Esophagus squamous epithelium (tissue), 5 donors: ENCODE measurements at places on chromosomes 4 and X.

DNA sequence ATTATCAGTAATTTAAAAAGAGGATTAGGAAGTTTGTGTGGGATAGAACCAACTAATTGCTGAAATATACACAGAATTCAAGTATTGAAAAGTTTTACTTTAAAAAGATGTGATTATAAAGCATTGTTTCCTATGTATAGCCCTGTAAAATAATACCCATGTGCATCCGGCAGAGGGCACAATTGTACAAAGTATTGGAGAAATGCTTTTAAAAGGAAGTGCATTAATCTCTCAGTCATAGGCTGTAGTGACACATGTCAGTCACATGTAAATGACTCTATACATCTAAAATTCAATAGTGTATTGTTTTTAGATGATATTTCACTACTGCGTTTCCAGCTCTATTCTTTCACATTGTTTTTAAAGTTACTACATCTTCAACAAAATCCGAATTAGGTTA, 9.7 kb upstream of the GEMIN8 start:
- DNase-seq: no peak

DNA sequence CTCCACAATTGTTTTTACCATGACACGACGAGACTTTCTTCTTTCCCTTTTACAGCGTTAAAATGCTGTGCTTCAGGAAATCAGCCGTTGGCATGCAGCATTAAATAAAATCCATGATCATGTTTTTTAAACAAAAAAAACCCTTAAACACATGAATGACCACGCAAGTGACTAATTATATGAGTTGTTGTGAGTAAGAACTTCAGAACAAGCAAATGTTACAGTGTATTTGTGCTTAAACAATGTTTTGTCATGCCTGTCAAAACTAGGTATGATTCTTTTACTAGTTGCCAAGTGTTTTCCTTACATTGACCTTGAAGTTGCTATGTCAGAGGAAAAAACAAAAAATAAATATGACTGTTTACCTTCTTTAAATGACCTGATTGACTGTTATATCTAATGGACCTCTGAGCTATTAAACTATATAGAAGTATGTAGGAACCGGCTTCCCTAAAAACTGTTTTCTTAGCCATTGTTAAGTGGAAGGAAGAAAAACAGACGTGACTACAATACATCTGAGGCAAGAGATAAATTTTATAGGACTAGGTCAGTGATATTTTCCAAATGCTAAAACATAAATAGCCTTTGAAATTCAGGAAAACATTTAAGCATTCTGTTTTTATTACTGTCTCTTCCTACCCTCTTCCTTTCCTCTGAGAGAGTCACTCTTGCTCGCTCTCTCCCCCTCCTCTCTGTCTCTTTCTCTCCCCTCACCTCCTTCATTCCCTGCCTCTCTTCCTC, 197.1 kb downstream of the PALLD start:
- no peak for DNase-seq

- DNase-seq: no peak
Measured at GRCh38 chr4:159010563-159011260, 92.2 kb upstream of the RAPGEF2 start.

GRCh38 chr4:27000820-27001219, 140.2 kb downstream of the STIM2 start:
- no peak for DNase-seq

DNA sequence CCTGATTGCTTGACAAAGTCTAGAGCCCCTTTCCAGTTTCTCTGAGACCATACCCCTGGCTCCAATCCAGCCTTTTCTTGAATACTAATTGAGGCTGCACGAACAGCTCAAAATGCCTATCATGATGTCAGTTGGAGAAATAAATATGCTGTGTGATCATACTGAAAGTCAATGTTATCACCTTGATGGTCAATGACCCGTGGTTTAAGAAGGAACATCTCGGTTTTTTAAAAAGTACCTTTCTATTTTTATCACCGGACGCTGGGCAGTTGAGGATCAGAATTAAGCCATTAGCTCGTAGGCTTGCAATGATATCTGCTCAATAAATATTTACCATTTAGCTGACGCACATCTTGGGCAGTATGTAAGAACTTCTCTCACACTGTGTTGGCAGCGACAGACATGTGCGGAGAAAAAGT, 852 bp upstream of the WDR44 start:
- DNase-seq: no peak

GRCh38 chr4:8310306-8310705, 40.8 kb downstream of the HTRA3 start:
- no peak for DNase-seq

DNA sequence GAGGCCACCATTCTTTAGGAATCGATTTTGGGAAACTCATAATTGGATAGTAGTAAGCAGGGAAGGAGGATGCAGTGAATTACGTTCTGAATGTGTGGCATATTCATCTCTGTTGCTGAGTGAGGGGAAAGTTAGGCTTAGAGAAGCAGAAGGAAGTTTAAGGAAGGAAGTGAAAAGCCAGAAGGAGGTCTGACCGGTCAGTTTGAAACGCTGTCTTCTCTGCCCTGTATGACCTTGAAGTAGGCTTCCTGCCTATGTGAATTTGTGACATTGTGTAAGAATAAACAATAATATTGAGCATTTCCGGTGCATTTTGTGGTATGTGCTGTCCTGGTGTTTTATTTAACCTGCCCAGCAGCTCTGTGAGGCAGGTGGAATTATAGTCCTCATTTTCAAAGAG, 67.3 kb downstream of the PDLIM5 start:
- no peak for DNase-seq

DNA sequence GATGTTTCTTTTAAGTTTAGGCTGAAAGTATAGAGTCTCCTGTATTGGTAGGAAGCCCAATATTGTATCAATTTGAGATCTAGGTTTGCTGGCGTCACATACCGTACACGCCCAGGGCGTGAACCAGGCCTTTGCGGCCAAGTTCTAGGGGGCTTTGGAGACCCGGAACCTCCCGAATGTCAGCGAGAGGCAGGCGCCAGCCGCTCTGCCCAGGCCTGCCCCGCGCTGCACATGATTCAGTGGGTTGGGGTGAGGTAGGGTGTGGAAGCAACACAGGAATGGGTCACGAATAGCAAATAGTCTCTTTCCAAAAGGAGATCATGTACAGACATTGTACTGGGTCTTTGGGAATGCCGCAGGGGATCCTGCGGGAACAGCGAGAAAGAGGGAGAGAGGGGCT, 195.7 kb upstream of the FAT1 start:
- DNase-seq: no peak

- DNase-seq: no peak
Measured at GRCh38 chr4:18109676-18110075, 88.1 kb upstream of the LCORL start.

DNA sequence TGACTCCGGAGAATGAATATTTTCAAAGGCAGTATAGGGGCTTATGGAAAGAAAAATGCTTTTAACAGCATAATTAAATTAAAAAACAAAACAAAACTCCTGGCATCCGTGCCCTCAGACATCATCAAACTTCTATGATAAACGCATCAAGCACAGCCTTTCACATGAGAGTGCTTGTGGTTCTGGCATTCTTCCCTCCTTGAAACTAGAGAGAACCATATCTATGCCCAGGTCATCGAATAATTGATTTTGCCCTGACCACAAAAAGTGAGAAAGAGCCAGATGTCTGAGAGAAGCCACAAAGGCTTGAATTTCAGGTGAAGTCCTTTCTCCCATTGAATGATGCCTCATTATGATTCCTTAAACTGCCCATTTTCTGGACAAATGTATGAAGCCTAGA, 286.8 kb downstream of the CBLL2 start:
- DNase-seq: no peak

- DNase-seq: no peak
Measured at GRCh38 chrX:281166-281999, at the start of gene PLCXD1. PLCXD1 (plus strand) TSS chrX:281381; CDS start chrX:284188, 2,807 bp downstream.

GRCh38 chrX:111336141-111336540, 65.9 kb upstream of the CAPN6 start:
- no peak for DNase-seq

- DNase-seq: no peak
Measured at GRCh38 chr4:54192811-54193210, 36.3 kb upstream of the PDGFRA start.

- DNase-seq: no peak
Measured at GRCh38 chr4:15868111-15868510, 70.4 kb downstream of the FGFBP1 start.

GRCh38 chr4:10099499-10100325, 16.9 kb downstream of the WDR1 start:
- DNase-seq: no peak

GRCh38 chrX:9611436-9612145, 146.7 kb downstream of the TBL1X start:
- DNase-seq: no peak

DNA sequence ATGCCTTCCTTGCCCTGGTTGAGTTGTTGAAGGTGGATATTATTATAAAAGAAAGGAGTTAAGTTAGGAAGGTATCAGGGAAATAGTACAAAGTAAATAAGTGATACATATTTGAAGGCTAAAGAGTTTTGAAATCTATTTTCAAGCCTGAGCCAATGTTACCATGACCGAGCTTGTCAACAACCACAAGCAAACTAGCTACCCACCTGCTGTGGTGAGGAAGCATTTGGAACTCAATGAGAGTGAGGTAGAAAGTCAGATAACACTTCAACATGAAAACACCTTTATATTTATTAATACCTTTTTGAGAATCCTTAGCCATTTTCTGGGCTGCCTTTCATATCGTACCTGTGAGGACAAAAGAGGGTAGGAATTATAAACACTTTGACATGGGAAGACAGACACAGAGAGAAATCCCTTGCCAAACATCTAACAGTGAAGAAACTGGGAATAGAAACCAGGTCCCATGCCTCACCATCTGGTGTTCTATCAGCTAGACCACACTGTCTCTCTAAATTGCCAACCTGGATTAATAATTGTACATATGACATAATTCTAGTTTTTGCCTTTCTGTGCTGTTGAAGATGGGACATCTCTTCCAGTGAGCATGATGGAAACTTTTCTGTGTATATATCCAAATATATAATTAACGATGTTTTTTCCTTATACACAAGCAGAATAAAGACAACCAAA, 606.4 kb upstream of the NR3C2 start:
- no peak for DNase-seq

- DNase-seq: no peak
Measured at GRCh38 chr4:40192114-40193015, 4.5 kb upstream of the RHOH start.

DNA sequence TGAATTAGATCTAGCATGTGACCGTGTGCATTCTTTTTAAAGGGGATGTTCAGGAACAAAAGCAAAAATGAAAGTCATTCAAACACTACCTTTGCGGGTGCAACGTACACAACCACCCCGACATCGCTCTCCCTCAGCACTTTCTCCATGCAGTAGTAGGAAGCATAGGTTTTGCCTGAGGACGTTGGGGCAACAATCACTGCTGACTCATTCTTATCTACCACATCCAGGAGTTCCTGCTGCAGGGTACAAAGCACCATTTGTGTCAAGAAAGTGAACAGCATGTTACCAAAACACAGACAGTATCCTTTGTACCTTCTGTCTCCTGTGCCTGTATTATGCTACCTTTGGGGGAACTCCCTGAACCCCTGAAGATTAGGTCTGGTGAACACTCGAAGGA, 58.6 kb downstream of the DDX60L start:
- no peak for DNase-seq

DNA sequence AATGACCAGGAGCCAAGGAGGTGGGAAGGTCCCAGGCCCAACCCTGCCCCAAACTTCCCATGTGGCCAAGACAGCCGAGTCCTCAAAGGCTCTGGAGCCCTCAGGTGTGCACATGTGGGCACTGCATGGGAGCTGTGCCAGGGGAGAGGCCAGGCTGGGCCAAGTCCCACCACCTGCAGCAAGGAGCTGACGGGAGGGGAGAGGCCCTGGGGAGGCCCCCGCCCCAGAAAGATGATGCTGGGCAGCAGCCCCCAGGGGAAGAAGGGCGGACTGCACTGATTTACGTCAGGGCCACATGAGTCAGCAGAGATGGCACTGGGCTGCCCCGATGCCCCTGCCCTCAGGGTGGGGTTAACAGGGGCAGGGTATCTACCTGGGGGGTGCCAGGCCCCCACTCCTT, 1.4 kb downstream of the L1CAM start:
- DNase-seq: no peak

DNA sequence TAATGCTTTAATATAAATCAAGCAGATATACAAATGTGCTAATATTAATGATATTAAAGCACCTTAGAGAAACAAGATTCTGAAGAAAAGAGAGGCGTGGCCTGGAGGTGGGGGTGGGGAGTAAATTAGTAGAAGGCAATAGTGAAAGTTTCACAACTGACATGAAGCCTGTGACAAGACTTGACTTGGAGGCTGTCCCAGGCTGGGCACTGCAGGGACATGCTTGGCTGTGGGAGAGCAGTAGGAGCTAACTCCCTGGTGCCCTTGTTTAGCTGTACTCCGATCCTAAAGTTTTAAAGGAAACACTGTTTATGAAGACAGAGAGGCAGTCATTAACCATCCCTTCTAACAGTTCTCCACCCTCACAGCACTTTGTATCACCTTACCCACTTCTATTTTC, 239.0 kb upstream of the MAB21L2 start:
- DNase-seq: no peak

GRCh38 chr4:75724867-75725724, 719 bp downstream of the USO1 start:
- peak; percentile 11 for DNase-seq

DNA sequence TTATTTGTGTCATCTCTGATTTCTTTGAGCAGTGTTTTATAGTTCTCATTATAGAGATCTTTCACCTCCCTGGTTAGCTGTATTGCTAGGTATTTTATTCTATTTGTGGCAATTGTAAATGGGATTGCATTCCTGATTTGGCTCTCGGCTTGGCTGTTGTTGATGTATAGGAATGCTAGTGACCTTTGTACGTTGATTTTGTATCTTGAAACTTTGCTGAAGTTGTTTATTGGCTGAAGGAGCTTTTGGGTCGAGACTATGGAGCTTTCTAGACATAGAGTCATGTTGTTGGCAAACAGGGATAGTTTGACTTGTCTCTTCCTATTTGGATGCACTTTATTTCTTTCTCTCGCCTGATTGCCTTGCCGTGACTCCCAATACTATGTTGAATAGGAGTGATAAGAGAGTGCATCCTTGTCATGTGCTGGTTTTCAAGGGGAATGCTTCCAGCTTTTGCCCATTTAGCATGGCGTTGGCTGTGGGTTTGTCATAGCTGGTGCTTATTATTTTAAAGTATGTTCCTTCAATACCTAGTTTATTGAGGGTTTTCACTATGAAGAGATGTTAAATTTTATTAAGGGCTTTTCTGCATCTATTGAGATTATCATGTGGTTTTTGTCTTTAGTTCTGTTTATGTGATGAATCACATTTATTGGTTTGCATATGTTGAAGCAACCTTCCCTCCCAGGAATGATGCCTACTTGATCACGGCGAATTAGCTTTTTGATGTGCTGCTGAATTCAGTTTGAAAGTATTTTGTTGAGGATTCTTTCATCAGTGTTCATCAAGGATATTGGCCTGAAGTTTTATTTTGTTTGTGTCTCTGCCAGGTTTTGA, 72.7 kb upstream of the BOD1L1 start:
- no peak for DNase-seq

GRCh38 chr4:77197831-77198230, 40.8 kb downstream of the CCNG2 start:
- DNase-seq: no peak
